Hematopoietic multipotent progenitor cell (in vitro differentiated cells): ENCODE measurements at places on chromosomes 16 and 17.

- no peak for DNase-seq
Observed at GRCh38 chr17:58351182-58351581, 819 bp downstream of the SUPT4H1 start.

DNA sequence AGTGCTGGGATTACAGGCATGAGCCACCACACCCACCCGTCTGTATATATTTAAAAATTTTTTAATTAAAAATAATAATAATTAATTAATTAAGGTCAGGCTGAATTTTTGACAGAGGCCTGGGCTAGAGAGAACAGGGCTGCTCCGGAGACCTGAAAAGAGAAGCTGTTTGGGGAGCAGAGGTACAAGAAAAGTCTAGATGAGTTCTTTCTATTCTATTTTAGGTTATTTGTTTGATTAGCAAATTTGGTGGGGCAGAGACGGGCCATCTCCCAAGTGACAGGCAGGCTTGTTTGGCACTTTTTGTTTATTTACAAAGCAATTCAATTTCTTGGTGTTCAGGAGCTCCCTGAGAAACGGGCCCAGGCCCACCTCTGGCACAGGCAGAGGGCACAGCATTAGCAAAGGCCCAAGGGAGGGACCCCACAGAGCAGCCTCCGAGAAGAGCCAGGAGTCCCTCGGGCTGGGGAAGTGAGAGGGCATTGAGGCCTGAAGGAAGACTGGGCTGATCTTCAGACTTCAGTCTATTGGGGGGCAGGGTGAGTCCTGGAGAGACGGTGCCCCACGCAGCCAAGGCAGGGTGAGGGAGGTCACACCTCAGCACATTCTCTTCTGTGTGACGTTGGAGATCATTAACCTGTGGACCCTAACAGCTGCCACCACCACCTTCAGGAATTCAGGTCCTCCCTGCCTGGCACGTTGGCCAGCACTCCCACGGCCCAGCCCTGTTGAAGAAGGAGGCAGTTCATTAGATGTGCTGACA is 10.8 kb upstream of the RIPOR1 start:
- no peak for DNase-seq

DNA sequence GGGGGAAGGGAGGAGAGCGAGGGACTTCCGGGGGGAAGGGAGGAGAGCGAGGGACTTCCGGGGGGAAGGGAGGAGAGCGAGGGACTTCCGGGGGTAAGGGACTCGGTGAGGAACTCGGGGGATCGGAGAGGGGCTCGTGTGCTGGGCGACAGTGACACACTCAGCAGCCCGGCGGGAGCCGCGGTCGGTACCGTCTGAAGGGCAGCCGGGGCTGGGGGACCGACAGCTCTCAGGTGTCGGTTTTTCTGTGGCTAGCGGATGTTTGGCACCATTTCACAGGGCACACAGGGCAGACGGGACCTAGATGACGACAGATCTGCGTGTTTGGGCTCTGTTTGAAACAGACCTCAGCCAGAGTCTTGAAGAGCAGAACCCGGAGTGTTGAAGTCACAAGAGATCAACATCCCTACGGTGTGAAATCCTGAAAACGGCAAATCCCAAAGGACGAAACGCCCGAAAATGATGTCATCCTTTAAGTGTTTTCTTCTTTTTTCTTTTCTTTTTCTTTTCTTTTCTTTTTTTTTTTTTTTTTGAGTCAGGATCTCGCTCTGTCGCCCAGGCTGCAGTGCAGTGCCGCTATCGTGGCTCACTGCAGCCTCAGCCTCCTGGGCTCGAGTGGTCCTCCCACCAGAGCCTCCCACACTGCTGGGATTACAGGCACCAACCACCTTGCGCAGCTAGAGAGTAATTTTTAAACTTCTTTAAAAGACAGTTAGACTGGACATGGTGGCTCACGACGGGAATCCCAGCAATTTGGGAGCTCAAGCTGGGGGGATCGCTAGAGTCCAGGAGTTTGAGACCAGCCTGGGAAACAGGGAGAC is 23.9 kb downstream of the ZNF778 start:
- DNase-seq, result peak; percentile 89

DNA sequence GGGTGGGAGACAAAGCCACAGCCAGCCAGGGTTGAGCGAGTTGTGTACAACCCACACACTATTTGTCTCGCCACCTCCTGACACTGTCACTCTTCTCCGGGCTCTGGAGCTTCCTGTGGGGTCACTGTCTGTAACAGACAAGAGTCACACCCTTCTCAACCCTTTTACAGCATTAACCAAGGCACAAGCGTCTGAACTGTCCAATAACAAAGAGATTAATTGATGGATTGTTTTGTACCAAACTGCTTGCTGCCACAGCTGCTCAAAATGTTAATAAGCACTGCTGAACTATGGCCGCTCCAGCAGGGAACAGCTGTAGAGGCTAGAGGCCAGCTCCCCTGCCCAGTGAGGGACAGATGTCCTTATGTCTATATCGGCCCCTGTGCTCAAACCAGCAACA is 25.2 kb upstream of the HYDIN start:
- no peak for DNase-seq

DNA sequence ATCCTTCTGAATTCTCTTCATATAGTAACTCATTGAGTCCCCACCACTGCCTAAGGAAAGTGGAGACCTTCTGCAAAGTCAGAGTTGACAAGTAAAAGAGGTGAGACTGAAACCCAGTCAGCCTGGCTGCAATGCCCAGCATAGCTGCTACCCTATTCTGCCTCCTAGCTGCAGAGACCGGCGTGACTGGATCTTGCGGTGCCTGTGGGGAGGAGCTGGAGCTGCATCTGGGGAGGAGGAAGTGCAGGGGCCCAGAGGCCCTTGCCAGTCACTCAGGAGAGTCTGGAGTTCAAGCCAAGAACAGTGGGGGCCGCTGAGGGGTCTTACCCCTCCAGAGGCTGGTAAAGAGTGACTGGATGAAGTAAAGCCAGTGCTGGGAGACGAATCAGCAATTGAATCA is 35.0 kb upstream of the ZNF423 start:
- peak; percentile 66 for DNase-seq

- no peak for DNase-seq
Observed at GRCh38 chr16:84502581-84502980, 1.9 kb downstream of the MEAK7 start.

- no peak for DNase-seq
Observed at GRCh38 chr17:67055811-67056745, 11.7 kb downstream of the CACNG1 start.

- DNase-seq, result no peak
Observed at GRCh38 chr16:5054876-5055865, 10.6 kb downstream of the C16orf89 start.

DNA sequence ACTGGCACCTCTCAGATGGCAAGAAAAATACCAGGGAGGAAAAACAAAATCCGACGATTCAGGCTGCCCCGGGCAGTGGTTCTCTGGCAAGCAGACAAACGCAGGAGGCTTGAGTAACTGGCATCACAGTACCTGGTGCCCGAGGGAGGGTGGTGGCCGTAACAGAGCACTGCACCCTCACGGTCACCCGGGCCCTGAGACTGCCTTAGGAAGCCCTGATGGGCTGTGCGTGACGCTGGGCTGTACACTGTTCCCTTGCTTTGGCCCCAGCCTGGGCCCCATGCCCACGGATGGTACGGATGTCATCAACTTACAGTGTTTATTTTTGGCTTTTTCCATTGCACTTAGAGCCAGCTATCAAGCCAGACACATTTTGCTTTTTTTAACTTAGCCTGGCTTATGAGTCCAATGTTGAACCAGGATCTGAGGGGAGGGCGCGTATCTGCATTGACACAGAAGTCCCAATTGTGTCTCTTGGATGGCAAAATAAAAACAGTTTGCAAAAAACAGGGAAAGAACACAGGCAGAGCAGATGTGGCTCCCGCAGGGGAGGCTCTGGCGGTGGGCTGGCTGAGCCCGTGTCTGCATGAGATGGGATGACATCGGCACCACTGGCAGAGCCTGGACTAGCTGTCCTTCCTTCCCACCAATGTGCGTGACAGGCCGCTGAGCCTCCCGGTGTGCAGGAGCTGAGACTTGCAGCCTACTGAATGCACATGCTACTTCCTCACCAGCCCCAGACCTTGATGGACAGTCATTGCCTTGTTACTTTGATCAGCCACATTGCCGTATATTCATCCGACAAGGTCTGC is 287.7 kb downstream of the FOXL1 start:
- DNase-seq, result no peak

DNA sequence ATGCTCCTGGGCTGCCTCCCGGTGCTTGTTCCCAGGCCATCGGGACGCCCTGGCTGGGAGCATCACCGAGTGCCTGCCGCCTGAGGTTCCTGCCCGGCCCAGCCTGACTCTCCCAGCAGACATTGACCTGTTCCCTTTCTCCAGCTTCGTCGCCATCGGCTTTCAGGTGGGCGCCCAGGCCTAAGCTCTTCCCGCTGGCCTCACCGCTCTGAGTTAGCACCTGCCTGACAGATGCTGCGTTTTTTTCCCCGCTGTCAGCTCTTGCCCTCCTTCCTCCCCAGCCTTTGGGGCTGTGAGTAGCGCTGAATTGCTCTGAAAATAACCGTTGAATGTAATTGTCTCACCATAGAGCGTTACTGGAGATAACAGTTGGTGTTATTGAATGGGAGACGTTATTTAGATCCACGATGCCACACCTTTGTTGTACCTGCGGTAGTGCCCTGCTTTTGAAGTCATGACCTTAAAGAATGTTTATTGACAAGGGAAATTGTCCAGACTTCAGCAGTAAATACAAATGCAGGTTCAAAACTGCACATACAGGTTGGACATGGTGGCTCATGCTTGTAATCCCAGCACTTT is 21.3 kb upstream of the SMIM5 start:
- DNase-seq, result no peak

DNA sequence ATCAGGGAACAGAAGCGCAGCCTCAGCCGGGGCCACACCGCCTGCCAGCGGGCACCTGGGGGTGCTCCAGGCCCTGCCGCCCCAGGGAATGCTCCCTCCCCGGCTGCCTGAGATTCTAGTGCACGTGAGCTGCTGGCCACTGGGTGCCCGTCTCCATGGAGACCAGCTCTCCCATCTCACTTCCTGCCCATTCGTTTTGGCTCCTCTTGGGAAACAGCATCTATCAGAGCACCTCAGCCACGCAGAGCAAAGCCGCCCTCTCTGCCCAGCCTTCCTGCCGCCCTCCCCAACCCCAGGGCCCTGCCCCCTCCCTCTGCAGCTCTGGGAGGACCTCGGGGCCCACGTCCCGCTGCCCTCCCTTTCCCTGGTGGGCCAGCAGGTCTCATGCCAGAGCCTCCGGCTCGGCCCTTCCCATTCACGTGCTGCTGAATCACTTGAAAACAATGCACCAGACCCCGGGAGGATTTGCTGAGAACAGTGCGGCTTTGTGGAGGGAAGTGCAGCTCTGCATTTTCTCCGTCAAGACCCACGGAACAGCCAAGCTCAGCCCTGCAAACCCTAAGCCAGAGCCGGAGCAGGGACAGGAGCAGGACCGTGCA is 19.4 kb downstream of the CEP295NL start:
- peak; percentile 78 for DNase-seq

- DNase-seq, result no peak
Observed at GRCh38 chr16:68361485-68361884, 50.7 kb downstream of the PRMT7 start.

DNA sequence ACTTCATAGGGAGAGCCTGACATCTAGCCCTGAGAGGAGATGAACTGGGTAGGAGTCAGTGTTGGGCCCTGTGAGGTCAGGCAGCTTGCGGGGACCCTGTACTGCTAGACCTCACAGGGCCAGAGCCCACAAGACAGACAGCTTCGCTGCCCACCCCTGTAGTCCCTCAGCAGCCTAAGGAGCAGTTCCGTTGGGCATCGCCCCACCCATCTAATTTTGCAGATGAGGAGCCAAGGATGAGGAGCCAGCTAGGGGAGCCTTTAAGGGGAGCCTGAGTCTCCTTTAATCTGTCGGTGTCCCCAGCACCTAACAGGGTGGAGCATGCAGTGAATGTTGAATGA is 755 bp upstream of the TUFM start:
- no peak for DNase-seq

DNA sequence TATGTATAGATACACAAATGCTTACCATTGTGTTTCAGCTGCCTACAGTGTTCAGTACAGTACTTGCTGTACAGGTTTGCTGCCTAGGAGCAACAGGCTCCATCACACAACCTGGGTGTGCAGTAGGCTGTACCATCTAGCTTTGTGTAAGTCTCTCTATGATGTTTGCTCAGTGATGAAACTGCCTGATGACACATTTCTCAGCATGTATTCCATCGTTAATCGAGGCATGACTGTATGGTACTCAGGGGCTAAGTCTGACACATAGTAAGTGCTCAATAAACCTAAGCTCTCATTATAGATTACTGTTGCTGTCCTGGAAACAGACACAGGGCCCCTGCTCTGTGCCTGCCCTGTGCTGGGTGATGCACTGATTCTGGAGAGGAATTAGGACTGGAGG is 18.1 kb downstream of the KCNJ12 start:
- no peak for DNase-seq

DNA sequence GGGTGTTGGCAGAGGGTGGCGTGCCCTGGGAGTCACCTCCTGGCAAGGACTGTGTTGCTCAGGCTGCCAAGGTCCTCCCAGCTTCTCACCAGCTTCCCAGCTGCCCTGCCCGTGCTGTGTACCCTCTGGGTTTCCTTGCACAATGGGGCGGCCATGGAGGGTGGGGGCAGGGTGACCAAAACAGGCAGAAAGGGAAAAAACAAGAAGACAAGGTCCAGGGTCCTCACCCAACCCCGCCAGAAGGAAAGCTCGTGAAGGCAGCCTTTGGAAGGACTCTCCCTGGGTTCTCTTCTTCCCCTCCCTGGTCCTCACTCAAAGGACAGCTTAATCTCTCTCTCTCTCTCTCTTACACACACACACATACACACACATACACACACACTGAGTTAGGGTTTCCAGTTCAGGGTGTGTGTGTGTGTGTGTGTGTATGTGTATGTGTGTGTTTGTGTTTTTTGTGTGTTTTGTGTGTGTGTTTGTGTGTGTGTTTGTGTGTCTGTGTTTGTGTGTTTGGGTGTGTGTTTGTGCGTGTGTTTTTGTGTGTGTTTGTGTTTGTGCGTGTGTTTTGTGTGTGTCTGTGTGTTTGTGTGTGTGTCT is 2.0 kb downstream of the SLC13A5 start:
- DNase-seq, result no peak

- DNase-seq, result no peak
Observed at GRCh38 chr17:41529491-41529915, 1.4 kb upstream of the KRT19 start.

DNA sequence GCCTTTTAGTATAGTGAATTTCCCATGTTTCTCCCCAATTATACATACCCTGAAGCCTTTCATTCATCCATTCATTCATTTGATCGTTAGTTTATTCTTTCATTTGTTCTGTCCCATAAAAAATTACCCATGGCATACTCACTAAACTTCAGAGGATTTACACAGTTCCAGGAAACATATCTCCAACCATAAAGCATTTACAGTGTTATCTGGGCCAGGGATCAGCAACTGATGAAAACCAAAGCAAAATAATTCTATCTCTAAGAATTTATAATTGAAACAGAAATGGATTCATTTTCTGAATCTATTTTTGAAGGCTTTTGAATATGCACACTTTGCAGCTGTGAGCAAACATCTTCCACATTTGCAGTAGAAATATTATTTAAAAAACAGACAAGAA is 547.7 kb downstream of the KCNJ2 start:
- DNase-seq, result no peak

GRCh38 chr17:68356520-68356919 is 65.2 kb downstream of the ARSG start:
- DNase-seq, result no peak
